ENCODE measurements at places on chromosomes 1 and 21. TPM values are rescaled to one million over a fixed set of nuclear protein-coding genes. Genes with fewer than 3 reads are reported as not detected.

DNA sequence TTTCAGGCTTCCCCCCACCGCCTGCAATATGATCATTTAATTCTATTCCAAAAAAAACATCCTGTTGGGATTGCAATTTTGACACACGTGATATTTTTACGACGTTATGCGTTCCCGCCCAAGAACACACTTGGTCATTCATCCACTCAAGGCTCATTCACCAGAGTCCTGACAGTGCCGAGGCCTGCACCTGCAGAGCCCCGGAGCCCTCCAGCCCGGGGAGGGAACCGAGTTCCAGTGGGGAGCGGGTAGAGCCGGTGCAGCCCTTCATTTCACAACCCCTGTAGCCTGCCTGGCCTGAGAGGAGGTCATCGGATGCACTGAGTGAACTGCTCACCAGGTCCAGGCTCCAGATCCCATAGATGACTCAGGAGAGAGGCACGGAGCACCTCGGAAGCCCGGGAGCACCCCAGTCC is 156.0 kb upstream of the BACE2 start:
- DNase-seq, result no peak

GRCh38 chr1:41046347-41046775 is 24.8 kb upstream of the SLFNL1 start:
- peak; percentile 19 for DNase-seq

DNA sequence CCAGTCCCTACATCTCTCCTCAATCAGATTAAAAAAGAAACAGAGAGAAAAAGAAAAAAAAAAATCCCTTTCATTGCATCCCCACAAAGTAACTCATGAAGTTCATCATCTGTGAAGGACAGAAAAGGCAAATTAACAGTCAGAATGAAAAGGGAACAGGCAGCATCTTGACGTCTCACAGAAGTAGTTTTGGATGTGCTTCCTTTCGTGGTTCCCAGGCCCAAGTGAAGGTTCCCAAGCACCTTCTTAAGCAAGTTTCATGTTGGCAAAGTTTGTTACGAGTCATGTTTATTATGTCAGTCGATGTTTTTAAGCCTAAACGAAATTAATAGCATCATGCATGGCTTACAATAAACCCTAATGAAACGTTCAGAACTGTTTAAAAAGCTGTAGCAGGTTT is 475.2 kb downstream of the SETD4 start:
- no peak for DNase-seq

- no peak for DNase-seq
These were observed 51.0 kb downstream of the CR1L start for GRCh38 chr1:207695891-207696290.

DNA sequence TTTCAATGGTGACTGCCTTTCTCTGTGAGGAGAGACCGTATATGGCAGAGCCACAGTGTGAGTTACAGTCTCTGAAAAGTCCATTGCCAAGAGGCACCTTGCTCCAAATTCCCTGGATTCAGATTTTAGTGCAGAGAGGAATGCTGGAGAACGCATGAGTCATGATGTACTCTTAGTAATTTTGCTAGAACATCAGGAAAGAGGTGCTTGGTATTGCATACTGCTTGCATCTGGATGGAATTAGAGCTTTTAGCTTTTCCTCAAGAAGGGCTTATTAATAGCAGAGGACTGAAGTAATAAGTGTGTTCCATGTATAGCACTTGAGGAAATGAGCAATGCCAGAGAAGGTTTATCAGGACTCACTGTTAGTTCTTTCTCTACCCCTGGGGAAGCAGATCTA is 40.5 kb upstream of the AKT3 start:
- no peak for DNase-seq

The SAMSN1 gene
- total RNA-seq, result 3.8 TPM

DNA sequence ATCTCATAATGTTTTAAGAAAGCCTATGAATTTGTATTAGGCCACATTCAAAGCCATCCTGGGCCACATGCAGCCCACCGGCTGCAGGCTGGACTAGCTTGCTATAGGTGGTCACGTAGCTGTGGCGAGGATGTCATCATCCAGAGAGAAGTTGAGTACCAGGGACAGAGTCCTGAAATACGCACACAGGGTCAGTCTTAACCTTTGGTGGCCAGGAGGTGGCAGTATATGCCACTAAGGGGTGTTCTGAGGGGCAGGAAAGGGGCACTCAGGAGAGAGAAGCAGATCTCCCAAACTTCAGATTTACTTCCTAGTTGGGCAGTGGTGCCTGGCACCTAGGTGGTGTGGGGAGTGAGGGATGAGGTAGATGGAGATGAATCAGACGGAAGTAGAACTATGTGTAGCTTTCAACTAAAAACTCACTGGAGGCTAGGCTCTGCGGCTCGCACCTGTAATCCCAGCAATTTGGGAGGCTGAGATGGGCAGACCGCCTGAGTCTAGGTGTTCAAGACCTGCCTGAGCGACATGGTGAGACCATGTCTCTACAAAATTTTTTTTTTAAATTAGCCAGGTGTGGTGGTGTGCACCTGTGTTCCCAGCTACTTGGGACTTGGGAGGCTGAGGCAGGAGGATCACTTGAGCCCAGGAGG is 16.3 kb upstream of the CDK18 start:
- peak; percentile 75 for DNase-seq

GRCh38 chr1:12095452-12096263 is 32.6 kb downstream of the TNFRSF8 start:
- no peak for DNase-seq

DNA sequence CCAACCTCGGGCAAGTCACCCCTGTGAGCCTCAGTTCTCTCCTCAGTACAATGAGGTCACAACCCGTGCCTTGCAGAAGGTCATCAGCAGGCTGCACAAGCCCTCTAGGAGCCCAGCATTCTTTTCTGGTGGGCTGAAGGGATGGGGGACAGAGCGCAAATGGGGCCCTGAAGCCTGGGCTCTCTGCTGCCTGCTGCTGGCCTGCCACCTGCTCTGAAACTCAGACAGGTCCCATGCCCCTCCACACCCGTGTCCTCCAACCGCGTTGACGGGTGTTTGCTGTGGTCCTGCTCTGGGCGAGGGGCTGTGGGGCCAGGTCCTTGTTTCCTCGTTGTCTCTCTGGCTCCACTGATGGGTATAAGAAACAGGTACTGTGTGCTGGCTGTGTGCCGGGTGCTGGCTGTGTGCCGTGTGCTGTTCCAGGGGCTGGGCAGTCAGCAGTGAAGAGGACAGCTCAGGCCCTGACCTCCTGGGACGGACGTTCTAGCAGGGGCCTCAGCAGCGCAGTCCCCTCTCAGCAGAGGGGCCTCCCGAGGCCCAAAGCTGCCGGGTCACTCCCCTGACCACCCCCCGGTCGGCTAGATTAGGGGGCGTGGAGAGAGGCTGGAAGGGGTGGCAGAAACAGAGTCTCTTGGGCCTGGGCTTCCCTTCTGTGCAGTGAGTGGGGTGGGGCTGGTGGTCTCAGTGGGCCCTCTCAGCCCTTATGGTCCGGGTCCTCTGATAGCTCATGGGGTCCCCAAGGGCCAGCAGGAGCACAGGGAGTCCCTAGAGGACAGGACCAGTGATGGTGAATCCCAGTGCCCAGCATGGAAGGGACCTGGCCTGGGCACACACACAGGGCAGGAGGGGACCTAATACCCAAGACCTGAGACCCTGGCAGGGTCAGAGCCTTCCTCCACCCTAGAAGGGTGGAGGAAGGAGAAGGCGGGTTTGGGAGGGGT is 42.1 kb downstream of the DMRTB1 start:
- no peak for DNase-seq

The CELA3B gene
- not detected for total RNA-seq

The OR2AK2 gene
- total RNA-seq, result 3.0 TPM

GRCh38 chr1:7688659-7689058 is 82.4 kb upstream of the VAMP3 start:
- no peak for DNase-seq

GRCh38 chr1:42552636-42553035 is 89.5 kb downstream of the CCDC30 start:
- no peak for DNase-seq

DNA sequence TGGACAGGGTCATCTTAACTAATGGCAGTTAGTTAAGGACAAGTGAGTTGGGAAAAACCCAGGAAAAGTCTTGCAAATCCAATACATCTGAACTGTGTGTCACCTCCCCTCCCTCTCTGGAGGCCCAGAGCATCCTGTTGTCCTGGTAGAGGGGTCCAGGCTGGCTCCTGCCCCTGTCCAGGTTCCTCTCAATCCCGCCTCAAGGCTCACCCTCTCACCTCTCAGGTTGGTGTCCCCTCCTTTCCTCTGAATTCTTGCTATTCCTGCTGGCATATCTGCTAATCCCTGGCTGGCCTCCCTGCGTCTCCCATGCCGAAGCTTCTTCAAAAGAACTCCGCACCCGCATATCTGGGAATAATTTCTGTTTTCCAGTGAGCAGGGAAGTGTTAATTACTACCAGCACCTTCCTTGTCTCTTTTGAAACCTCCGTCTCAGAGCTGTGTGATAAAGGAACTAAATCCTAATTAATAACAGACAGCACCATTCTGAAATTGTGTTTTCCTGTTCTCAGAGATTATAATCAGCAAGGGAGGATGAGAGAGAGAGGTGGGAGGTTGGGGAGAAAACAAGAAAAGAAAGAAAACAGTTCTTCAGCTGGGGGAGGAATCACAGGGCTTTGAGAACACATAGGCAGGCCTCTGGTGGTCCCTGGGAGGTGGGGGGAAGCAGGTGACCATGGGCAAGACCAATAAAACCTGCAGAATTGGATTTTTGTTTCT is 568.0 kb downstream of the PTPRU start:
- no peak for DNase-seq

- DNase-seq, result no peak
These were observed 68.2 kb downstream of the TIAM1 start for GRCh38 chr21:31275901-31276300.

The CFHR5 gene
- not detected for total RNA-seq

The CYP2J2 gene
- 0.36 TPM for total RNA-seq

The ALPL gene
- total RNA-seq, result 4.4 TPM

The KRTAP19-1 gene
- total RNA-seq, result not detected

DNA sequence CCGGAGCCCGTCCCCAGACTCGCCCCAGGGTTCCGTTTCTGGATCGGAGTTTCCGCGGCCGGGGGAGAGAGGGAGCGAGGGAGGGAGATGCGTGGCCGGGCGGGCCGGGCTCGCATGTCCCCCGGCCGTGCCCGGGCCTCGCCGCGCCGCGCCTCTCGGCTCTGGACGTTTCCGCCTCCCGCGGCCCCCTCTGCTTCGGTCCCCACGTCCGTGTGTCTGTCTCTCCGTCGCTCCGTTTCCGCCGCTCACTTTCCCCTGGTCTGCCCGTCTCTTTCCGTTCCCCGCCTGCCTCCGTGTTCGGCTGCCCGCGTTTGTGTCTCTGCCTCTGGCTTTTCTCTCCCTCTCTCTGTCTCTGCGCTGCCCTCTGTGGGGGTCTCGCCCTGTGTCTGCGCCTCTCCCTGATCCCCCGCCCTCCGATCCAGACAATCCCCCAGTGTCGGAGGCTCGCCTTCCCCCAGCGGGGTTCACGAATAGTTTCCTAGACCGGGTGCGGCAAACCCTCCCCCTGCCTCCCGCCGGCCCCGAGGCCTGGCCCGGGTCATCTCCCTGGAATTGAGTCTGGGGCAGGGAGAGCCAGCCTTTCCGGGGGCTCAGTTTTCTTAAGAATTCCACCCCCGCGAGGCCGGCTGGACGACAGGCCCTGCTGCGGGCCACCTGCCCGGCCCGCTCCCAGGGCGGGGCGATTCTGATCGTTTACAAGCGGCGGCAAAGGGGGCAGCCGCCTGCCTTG is 735 bp downstream of the NBL1 start:
- DNase-seq, result peak; percentile 44

GRCh38 chr1:172954476-172955150 is 96.1 kb downstream of the TNFSF18 start:
- no peak for DNase-seq

- DNase-seq, result no peak
These were observed 24.6 kb downstream of the DMAP1 start for GRCh38 chr1:44237721-44238457.

GRCh38 chr21:15560383-15561056 is 169.3 kb upstream of the USP25 start:
- no peak for DNase-seq

GRCh38 chr1:31714442-31715086 is 10.7 kb upstream of the COL16A1 start:
- DNase-seq, result peak; percentile 73

The FCRL6 gene
- not detected for total RNA-seq

GRCh38 chr1:6485168-6486101 is 6.0 kb downstream of the PLEKHG5 start:
- DNase-seq, result no peak

DNA sequence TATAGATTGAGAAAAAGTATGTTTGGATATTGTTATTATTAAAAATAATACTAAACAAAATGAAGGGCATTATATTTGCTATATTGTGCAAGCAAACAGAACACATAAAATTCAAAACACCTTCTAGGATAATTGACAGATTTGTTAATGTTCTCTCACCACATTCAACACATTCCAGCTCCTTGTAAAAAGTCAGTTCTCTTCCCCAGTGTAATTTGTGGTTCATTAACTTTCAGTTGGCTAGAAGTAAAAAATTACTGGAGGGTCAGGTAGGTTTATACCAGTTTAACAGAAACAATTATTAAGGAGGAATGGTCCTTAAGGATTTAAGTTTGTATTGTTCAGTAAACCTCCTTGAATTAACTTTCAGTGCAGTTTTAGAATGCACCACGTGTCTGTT is 1235.3 kb upstream of the ADGRL2 start:
- DNase-seq, result no peak

The RHOU gene
- 34.0 TPM for total RNA-seq

The PPIAL4G gene
- 1.3 TPM for total RNA-seq

DNA sequence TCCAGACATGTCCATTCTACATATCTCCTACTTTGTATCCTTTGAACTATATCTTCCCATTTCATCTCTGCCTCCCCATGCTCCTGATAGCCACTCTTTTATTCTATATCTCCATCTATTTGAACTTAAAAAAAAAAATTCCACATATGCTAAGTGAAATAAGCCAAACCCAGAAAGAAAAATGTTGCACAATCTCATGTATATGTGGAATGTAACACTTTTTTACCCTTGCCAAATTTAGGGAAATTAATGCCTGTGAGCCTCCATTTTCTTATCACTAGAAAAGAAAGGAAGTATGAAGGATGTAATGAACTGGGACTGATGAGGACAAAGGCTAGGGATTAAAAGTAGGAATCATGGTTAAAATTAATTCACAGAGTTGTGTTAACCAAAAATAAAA is 53.5 kb downstream of the RGS13 start:
- no peak for DNase-seq

The CNKSR1 gene
- total RNA-seq, result 4.1 TPM

- DNase-seq, result no peak
These were observed 3.1 kb downstream of the COL6A1 start for GRCh38 chr21:45984584-45985095.

- no peak for DNase-seq
These were observed 42.0 kb downstream of the ELK4 start for GRCh38 chr1:205589618-205590456.

GRCh38 chr1:66873111-66873510 is 51.5 kb downstream of the DNAI4 start:
- no peak for DNase-seq

The ECM1 gene
- total RNA-seq, result 1.9 TPM

Data from cerebellum (tissue), 4 donors.